ENCODE measurements at places on chromosomes 1 and 21. TPM values are rescaled to one million over a fixed set of nuclear protein-coding genes. Genes with fewer than 3 reads are reported as not detected.

Gene GRHL3
- not detected for total RNA-seq

Gene CHI3L2
- 2.4 TPM for total RNA-seq

Gene CYP4A22
- not detected for total RNA-seq

Gene MARK1
- 0.72 TPM for total RNA-seq

Gene UHMK1
- 51.4 TPM for total RNA-seq

Gene INTS7
- total RNA-seq: 21.5 TPM
